ENCODE measurements at places on chromosomes 1 and 21.

DNA sequence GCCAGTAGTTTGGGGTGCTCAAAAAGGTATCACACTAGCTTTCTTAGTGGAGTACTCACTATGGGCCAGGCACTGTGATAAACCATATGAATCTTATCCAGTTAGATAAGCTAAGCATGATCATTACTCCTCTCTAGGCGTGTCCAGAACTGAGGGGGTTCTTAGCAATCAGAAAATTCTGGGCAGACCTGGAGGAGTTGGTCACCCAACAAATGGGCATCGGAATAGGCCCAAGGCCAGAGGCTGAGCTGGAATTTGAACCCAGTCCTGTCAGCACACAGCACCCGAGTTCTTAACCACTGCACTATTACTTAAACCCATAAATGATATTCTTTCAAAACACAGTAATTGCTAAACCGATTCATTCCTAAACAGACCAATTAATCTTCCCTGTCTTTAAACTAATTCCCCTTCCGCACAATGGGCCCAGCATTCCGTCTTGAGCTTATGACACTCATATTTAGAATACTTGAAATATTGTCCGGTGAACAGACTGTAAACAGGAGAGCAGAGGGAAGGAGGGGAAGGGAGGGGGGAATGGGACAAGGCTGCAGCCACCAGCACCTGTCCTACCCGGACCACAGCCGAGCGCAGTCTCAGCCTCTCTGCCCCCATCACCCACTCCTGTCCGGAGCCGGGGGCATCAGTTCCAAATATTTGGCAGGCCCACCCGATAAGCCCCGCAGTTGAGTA is 113.0 kb upstream of the GADD45A start:
- DNase-seq: no peak

DNA sequence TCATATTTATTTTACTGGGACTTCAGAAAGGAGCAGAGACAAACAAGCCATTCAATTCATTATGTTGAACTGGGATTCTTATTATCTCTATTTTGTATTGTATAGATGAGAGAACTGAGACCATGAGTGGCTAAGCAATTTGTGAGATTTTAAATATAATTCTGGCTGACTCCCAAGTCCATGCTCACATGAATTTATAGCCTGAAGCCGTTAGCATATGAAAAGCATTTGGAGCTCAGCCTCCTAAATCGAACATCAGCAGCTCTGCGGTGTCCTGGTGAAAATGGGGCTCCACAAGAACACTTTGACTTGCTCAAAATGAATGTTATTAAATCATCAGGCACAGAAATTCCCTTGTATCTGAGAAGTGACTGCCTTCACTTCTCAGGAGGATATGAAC is 96.8 kb upstream of the DPT start:
- no peak for DNase-seq

DNA sequence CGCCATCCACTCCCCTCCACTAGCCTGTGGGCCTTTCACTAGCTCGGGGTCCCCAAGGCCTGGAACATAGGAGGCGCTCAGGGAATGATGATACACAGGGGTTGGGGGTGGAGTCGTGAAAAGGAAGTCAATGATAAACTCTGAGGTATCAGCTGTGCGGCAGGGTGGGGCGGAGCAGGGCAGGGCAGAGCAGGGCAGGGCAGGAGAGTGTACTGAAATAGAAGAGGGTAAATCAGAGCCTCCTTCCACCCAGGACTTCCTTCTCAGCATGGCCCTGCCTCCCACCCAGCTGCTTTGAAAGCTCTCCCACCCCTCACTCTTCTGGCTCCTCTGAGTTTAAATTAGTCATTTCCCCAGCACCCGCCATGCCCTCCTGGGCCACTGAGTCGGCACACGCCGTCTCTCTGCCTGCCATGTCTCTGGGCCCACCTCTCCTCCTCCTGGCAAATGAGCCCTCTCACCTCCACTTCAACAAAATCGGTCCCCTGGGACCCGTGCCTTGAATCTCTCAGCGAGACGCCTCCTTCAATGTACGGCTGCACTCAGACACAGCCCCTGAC is 16.9 kb downstream of the CAPZB start:
- DNase-seq: peak; percentile 58

DNA sequence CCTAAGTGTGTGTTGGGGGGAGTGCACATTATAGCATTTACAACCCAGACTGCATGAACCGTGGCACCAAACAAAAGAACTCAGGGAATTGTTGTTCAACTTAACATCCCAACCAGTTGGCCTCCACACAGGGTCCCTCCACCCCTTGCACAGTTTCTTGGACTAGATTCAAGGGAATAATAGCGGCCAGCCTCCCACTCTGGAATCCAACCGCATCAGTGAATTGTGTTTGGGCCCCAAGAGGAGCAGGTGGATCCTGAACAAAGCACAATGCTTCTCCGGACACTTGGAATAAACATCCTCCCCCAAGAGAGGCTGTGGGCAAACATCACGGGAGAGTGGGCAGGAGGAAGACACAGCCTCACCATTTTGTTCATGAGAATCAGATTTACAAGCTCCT is 18.2 kb downstream of the CD34 start:
- no peak for DNase-seq

DNA sequence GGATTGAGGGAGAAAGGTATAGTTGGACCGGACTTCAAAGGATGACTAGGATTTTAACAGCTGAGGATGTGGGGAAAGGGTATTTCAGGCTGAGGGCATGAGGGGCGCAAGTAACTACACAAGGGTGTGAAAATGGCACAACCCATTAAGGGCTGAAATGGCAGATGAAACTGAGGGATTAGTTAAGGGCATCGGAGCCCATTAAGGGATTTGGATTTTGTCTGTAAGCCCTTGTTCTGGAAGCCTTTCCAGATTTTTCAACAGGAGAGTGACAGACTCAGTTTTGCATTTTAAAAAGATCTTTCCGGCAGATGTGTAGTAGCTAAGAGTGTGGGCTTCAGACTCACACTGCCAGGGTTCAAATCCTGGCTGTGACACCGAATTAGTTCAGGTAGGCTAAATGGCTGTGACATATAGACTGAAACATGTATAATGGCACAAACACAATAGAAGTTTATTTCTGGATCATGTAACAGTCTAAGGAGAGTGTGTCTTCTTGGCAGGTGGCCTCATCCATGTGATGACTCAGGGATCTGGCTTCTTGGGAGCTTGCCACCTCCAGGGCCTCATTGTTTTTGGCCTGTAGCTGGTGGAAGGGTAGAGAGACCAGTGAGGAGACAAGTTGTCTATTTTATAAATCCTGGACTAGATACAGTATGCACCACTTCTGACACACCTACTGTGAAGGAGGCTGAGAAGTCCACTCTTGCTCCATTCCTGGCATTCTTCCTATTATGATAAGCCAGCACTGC is 49.6 kb downstream of the UBE2T start:
- no peak for DNase-seq

DNA sequence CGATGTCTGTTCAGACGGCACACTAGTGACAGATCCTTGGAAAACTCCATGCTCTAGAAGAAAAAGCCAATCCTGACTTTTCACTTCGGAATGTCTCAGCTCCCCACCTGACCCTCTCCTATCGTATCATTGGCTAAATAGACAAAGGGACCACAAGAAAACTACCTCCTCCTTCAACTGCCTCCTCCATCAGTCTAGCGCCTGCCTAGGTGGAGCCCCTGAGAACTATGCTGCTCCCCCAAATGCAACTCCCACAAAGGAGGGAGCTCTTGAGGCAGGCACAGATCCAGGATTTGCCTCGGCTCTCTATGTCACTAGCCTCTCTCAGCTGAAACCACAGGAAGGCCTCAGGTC is 148.4 kb downstream of the TOMM20 start:
- no peak for DNase-seq

DNA sequence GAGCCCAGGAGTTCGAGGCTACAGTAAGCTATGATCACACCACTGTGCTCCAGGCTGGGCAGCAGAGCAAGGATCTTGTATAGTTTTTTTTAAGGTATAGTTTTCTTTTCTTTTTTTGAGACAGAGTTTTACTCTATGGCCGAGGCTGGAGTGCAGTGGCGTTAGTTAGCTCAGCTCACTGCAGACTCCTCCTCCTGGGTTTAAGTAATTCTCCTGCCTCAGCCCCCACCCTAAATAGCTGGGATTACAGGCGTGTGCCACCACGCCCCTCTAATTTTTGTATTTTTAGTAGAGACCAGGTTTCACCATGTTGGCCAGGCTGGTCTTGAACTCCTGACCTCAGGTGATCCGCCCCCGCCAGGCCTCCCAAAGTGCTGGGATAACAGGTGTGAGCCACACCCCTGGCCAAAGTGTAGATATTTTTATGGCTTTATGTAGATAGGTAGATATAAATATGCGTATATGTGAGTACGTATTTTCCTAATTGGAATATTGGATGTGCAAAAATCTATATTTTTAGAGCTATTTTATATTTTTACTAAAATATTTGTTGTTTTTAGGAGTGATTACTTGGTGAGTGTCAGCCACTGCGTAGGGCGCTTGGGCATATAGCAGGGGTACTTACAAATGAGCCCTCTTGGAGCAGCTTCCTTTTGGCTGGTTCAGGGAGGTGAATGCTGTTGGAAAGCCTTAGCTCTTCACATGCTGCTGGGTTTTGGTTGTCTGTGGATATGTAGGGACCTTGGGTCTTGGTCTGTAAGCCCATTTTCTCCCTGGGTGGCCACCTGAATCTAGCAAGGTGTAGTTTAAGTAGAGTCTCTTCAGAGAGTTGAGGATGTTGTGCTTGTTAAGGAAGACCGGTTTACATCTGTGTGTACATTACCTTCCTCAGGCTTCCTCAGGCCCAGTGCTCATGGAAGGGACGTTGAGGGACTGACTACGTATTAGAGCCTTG is 9.5 kb downstream of the KDM4A start:
- DNase-seq: no peak

DNA sequence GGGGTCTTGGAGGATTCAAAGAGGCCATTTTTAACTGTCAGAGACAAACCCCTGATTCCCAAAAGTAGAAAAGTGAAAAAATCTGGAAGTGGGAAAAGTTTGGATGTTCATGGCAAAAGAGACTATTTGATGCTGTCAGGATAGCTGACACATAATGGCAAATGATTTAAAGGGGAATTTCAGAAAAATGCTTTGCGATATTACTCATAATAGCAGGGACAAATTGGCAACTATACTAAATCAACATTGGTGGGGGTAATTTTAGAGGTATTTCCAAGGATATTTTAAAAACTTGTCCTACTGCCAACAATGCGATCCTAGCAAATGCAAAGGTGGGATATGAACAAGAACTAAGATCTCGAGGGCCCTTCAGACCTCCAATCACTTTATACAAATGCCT is 5.3 kb upstream of the GSTM4 start:
- DNase-seq: no peak

GRCh38 chr1:23202263-23202749 is 15.0 kb downstream of the HTR1D start:
- DNase-seq: no peak

DNA sequence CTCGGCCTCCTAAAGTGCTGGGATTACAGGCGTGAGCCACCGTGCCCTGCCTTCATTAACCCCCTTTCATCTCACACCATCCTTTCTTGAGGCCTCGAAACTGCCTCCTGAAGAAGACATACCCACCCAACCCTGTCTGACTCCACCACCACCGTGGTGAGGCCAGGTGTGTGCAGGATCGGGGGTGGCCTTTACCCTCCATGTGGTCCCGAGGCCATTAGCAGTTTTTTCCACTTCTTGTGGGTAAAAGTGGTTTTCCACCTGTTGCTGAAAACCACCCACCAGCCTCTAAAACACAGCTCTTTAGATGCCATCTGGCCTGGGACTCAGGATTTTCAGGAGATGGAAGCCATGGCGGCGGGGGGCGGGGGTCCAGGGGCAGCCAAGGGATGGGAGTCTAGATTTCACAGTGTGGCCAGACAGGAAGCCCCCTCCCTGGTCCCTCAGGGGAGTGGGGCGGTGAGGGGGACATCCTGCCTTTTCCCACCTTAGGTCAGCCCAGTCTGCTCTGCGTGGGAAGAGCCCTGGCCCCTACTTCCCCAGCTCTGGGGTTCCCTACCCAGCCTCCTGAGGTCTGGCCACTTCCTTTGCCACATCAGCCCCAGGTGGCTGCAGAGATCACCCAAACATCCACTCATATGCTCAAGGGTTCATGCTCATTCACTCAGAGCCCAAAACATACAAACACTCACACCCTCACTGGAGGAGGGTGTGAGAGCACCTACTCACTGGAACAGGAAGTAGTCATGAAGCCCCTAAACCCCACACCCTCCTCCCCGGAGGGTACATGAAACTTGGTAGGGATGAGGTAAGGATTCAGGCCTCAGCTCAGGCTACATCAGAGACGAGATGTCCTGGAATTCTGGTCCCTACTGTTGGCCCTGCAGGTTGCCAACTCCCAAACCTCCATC is 2.3 kb downstream of the FGR start:
- peak; percentile 46 for DNase-seq

DNA sequence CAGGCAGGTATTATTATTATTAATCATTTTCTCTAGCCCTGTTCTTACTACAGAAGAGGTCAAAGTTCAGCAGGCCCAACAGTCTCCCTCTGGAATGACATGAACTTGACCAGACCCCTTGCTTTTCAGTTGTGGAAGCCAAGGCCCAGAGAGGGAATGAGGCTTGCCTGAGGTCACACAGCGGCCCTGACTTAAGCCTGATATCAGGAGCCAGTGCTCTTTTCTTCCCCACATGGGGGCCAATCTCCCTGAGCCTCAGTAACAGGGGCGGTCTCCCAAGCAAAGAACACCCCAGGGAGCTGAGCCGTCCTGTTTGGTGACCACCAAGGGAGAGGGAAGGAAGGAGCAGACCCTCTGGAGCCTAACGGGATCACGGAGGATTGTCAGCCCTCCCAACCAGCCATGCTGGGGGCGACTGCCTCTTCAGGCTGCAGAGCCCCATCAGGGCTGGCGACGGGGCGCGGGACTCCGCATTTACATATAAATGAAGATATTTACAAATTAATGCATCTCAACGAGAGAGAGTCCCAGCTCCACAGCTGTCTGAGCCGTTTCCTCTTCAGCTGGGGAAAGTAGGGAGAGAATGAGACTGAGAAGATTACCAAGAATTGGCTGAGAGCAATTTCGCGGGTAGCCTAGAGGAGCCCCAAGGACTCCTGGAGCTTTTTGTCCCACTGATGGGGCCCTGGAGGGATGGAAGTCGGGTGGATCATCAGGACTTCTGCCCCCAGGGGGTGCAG is 186.1 kb upstream of the KLHDC7A start:
- DNase-seq: no peak

GRCh38 chr1:10599194-10599861 is 124.6 kb downstream of the PEX14 start:
- DNase-seq: no peak

DNA sequence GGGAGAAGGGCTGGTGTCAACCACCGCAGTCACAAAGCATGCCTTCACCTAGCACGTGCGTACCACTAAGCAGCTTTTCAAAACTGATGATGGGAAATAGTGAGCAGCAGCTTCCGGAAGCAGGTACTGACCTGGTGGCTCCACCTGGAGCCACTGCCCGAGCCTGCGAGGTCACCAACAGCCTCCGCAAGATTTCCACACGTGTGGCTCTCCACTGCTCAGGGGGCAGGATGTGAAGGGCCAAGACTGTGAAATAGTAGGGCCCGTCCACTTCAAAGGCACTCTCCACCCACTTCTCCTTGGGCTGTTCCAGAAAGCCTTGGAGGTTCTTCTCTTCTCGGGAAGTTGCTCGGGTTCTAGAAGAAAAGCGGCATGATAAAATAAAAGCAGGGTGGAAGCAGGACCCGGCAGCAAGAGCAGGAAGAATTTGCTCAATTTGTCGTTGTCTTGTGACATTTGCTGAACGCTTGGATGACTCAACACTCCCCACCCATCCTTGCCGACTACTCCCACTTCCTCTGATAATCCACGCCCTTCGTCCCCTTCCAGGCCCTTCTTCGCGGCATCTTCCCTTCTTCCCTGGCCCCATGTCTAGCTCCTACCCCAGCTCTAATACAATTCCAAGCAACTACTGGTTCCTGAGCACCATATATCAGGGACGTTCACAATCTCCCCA is 124.9 kb upstream of the IFFO2 start:
- DNase-seq: no peak

Measured in stimulated activated CD4-positive, alpha-beta T cell treated with anti-CD3 and anti-CD28 coated beads, TNF-alpha, amount 100 ng/mL, for 4 hours (primary cell).